Inflammatory macrophage treated with lipopolysaccharide for 4 hours (primary cell): ENCODE measurements at places on chromosomes 4 and X.

- no peak for DNase-seq
Measured at GRCh38 chr4:147913137-147913536, 181.2 kb downstream of the ARHGAP10 start.

DNA sequence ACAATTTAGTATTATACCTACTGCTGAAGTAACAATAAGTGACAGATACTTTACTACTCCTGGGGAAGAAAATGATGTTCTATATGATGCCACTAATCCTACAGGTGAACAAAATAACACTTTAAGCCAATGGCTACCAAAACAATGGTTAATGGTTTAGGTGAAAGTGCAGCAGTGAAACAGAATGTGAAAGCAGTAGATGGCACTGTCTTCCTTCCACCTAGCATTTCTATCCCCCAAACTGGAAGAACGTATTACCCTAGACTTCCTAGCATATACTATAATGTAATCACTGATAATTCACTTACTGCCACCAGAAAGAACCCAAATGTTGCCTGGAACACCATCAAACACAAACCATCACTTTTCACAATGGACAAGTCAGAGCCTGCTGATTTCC lies 18.9 kb upstream of the CABS1 start:
- no peak for DNase-seq

DNA sequence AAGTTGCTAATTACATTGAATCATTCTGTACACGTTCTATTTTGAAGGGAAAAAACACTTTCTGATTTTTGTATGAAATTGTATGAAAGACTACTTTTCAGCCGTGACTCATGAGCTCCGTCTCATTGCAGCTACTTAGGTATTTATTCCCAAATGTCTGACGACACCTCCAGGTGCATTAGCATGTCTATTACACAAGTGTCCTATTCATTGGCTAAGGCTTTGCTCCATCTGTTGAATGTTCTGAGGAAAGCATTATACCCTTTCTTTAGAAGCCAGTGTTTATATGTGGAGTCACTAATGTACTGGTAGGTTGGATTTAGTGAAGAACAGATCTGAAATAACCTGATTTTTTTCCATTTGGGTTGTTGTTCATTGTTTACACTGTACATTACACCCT lies 51.8 kb downstream of the MAP7D3 start:
- DNase-seq: no peak

- peak; percentile 43 for DNase-seq
Measured at GRCh38 chrX:44889824-44890223, 16.8 kb downstream of the KDM6A start.

GRCh38 chrX:23228454-23228853 lies 106.2 kb upstream of the PTCHD1 start:
- no peak for DNase-seq

DNA sequence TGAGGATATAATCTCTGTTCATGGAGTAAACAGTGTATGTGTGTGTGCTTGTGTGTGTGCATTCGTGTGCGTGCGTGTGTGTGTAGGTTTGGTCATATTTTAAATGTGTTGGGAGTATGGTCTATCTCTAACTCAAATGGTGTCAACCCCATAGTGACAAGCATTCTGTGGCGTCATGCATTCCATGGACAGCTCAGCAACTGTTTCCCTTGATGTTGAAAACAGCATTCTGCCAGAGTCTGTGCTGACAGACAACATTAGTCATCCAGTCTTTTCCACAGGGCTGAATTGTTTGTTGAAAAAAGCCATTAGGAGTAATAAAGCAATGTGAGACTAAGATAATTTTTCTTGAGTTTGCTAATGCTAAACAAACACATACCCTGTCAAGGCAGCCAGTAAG lies 706.6 kb downstream of the PCDH19 start:
- DNase-seq: no peak

DNA sequence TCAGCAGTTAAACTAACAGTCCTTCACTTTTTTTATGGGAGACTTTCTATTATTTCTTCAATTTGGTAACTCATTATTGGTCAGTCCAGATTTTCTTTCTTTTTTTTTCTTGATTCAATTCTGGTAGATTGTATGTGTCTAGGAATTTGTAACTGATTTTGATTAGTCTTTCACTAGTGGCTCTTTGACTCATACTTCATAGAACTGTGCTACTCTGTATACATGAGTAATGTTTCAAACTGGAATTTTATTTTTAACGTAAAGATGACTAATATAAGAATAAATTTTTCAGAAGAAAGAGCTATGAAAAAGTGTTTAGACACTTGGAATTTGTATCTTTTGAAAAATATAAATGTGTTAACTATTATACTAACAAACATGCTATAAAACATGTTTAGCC lies 813.0 kb downstream of the TRAM1L1 start:
- no peak for DNase-seq

GRCh38 chr4:158015241-158015640 lies 157.6 kb downstream of the GASK1B start:
- no peak for DNase-seq
